Panc1 (cell line): ENCODE measurements at places on chromosomes 7 and 10.

DNA sequence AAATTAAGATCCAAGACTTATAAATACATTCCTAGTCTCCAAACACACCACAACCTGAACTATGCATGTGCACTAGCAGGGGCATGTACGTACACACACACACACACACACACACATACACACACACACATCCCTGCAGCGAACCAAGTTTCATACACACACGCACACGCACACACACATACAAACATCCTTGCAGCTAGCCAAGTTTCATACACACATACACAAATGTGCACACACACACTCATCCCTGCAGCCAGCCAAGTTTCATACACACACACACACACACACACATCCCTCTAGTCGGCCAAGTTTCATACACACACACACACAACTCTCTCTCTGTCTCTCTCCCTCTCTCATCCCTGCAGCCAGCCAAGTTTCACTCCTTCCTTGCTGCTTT lies 82.7 kb upstream of the WIPF3 start:
- peak; percentile 52 for DNase-seq

- no peak for DNase-seq
These were observed at the start of gene KLF14 for GRCh38 chr7:130733931-130734814. KLF14 (minus strand) TSS chr7:130734207; CDS start chr7:130734033, 174 bp downstream.

- DNase-seq: no peak
These were observed 150.3 kb downstream of the GFRA1 start for GRCh38 chr10:116122664-116123063.

DNA sequence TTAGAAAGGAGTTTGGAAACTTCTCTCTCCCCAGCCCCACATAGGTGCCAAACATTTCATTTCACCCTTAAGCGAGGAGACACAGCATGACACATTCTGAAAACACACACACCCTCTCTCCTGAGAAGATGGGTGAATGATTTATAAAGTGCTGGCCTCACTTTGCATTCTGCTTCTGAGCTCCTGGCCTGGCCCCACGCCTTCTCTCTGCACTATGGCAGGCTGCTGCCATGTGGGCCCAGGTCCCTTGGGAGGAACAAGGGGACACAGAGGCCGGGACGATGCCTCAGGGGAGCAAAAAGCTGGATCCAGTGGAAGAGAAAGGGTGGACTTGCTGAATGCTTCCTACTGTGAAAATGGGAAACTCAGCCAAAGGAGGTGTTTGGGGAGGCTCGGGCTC lies 56.0 kb downstream of the CPXM2 start:
- DNase-seq: no peak

DNA sequence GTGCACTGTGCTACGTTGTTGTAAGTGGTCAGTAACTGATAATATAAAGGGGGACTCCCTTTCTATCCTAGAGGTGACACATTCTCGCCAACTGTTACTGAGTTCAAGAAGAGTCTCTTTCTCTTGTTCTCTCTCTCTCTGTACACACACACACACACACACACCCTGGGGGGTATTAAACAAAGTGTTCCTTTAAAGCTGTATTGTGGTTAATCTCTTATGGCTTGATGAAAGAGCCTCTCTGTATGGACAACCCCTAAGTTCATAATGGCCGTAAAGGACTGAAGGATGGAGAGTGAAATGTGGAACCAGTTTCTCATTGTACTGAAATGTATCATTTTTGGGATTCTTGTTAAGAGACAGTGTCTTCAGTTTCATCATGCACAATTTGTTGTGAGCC lies 145.2 kb upstream of the BMPER start:
- DNase-seq: no peak

GRCh38 chr10:35133586-35133985 lies 6.9 kb downstream of the CREM start:
- DNase-seq: no peak

DNA sequence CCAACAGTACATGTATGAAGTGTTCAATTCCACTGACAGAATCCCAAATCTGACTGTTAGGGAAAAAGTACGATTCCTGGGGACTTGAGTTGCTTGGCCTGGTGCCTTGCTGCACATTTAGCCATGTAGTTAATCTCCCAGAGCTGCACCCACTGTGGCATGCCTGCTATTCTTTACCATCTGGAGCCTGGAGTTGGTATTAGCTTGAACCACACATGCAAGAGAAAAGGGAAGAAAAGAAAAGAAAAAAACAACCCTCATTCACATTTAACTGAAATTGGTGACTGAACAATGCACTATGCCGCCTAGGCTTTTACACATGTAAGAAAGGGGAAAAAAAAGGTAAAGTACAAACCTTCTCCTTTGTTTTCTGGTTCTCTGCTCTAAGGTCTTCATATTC lies 26.1 kb downstream of the SHTN1 start:
- no peak for DNase-seq

DNA sequence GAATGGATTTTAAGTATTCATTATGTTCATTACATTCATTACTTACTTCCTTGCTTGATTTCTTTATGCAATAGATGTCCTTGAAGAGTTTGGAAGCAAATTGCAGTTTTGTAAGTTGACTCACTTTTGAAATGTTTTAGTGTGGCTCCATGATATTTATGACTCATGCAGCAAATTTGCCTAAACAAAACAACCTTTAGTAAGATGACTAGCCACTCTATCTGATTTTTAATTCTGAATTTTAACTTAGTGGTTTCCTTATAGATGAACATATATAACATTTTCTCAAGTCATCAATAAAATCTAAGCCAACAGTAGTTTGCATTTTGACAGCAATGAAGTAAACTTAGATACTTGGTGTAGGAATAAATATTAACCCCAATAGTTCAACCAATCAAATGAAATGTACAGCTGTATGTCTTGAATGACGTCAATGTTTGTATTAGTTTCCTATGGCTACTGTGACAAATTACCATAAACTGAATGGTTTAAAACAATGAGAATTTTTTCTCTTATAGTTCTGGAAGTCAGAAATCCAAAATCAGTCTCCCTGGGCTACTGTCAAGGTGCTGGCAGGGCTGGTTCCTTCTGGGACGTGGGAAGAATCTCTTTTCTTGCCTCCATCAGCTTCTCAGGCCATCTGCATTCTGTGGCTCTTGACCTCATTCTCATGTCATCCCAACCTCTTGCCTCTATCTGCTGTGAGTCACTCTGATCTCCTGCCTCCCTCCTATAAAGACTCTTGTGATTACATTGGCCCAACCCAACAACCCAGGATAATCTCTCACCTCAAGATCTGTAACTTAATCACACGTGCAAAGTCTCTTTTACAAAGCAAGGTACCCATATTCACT lies 73.4 kb downstream of the AHR start:
- DNase-seq: peak; percentile 98

DNA sequence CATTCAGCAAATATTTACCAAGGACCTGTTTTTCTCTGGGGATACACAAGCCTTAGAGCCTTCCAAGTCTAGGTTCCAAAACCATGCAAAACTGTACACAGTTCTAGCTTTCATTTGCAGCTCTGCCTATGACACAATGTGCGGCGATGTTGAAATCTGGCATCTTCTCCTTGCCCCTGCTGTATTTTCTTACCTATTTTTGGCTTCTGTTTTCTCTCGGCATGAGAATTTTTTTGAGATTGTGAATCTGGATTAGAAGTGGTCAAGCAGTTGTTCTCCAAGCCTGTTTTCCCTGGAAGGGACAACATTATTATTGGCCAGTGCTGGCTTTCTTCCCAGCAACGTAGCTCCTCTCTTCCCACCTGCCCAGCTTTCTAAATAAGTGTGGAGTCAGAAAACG lies 176.3 kb downstream of the CREB5 start:
- DNase-seq: no peak

- no peak for DNase-seq
These were observed 352.2 kb downstream of the TFEC start for GRCh38 chr7:115678086-115678982.

GRCh38 chr7:154259396-154259795 lies 207.2 kb downstream of the DPP6 start:
- DNase-seq: no peak

DNA sequence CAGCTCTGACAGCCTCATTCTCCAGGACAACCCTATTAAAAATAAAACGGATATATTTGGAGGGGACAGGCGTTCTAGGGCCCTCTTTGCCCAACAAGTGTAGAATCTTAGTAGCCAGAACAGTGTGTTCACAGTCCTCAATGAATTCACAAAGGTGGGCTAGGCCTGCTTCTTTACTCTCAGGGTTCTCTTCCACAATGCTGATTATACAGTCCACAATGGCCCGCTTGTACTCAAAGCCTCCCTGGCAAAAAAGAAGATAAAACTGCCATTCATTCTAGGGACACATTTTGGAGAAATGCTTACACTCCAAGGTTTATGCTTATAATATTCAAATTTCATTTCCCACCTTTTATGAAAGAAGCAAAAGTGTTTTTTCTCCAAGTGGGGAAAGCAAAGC lies 62.6 kb downstream of the MEST start:
- no peak for DNase-seq

DNA sequence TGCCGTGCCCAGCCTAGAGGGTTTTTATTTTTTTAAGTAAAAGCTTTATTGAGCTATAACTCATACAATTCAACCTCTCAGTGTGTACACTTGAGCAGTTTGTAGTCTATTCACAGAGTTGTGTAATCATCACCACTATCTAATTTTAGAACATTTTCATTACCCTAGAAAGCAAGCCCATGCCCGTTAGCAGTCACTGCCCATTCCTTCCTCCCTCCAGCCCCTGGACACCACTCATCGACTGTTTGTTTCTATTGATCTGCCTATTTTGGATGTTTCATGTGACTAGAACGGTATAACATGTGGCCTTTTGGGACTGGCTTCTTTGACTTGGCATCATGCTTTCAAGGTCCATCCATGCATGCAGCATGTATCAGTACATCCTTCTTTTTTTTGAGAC lies 25.7 kb upstream of the SEC61A2 start:
- DNase-seq: no peak

GRCh38 chr7:95687759-95688343 lies 84.5 kb upstream of the DYNC1I1 start:
- peak; percentile 27 for DNase-seq

- DNase-seq: no peak
These were observed 51.4 kb downstream of the INPP5A start for GRCh38 chr10:132589015-132589414.

GRCh38 chr10:75335191-75335590 lies 66.4 kb downstream of the ZNF503 start:
- DNase-seq: no peak

- no peak for DNase-seq
These were observed 31.6 kb downstream of the USP54 start for GRCh38 chr10:73559590-73559989.

DNA sequence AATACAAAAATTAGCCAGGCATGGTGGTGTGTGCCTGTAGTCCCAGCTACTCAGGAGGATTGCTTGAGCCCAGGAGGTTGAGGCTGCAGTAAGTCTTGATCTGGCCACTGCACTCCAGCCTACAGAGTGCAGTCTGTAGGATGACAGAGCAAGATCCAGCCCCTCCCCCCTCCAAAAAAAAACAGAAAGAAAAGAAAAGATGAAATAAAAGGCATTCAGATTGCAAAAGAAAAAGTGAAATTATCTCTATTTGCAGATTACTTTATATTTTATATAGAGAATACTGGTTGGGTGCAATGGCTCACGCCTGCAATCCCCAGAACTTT lies 20.7 kb upstream of the ZMIZ2 start:
- DNase-seq: no peak

- DNase-seq: peak; percentile 42
These were observed at the start of gene IFT22 for GRCh38 chr7:101321491-101322401. IFT22 (minus strand) TSS chr7:101321812; CDS start chr7:101321709, 103 bp downstream.

- no peak for DNase-seq
These were observed 63.2 kb downstream of the VCL start for GRCh38 chr10:74061104-74061503.

DNA sequence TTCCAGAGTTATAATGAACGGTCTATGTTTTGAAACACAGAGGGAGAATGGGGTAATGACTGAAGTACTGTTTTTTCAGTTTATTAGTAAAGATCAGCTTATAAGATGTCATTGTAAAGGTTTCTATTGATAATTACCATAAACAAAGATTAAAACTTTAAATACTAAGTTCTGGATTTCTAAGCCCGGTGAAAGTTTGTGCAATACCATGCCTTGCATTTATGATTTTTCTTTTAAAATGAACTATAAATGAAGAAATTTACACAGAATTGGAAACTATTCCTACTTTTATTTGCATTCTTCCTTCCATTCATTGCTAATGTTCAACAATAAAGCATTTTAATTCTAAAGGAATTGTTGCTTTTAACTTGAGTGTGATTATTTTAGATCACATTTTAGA lies 4.9 kb downstream of the MEOX2 start:
- DNase-seq: no peak

DNA sequence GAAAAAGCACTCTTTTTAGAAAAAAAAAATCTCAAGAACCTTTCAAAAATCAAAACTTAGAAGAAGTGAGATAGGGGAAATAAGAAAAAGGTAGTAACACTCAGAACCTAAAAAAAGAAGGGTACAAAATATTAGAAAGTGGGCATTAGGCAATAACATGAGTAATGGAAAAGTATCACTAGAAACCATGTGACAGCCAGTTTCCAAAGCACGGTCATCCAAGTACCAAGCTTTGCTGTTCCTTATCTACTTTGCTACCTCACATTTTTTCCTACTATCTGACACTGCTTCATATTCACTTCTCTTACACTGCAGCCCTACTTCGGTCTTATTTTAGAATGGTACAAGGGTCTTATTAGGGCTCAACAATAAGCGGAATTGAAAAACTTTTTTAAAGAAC lies 30.3 kb downstream of the IMMP2L start:
- no peak for DNase-seq

DNA sequence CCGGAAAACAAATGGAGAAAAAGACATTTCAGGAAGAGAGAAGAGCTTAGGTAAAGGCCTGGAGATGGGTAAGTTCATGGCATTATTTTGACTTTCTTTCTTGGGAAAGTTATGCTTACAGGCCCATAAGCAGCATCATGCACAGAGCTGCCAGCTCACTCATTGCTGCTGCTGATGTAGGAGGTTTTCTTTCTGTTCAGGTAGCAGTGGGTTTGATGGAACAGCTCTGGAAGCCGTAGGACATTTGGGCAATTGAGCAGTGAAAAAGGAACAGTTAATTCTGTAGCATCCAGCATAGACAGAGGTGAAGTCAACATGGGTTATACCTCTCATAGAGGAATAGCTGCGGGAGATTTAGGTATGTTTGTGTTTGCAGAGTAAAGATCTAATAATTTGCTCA lies 3.3 kb downstream of the CHN2 start:
- DNase-seq: no peak

DNA sequence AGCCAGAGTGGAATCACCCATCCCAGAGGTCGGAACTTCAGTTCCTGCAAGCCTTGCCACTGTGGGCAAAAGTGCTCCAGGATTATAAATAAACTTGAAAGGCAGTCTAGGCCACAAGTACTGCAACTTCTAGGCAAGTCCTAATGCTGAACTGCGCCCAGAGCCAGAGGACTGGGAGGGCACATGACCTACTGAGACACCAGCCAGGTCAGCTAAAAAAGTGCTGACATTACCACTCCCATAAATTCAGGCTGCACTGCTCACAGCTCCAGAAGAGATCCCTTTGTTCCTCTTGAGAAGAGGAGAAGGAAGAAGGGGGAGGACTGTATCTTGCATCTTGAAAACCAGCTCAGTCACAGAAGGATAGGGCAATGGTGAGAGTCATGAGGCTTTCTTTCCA lies 1084.1 kb upstream of the PHF14 start:
- no peak for DNase-seq

GRCh38 chr7:28685242-28685643 lies 272.9 kb downstream of the TRIL start:
- no peak for DNase-seq

- DNase-seq: no peak
These were observed 32.4 kb downstream of the WBP1L start for GRCh38 chr10:102775935-102776669.

GRCh38 chr10:122530177-122530576 lies 30.4 kb upstream of the DMBT1 start:
- DNase-seq: no peak
